ENCODE measurements at places on chromosomes 6 and 20.

- DNase-seq = no peak
Measured at GRCh38 chr6:127328043-127328609, 15.3 kb downstream of the ECHDC1 start.

GRCh38 chr20:23111307-23111943, 25.3 kb upstream of the CD93 start:
- DNase-seq = no peak

DNA sequence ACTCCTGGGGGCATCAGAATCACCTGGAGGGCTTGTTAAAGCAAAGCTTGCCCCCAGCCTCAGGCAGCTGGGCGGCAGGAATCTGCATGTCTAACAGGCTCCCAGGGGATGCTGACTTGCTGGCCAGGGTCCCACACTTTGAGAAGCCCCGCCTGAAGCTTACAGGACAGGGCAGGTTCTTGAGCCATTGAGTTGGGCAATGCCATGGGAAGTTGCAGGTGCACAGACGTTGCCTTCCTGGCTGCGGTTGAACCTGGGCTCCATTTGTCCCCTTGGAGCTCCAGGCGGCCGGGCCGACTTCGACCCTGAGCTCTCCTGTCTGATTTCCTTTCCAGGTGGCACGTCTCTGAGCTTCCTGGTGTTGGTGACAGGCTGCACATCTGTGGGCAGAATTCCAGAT, 46.8 kb downstream of the SYNJ2 start:
- no peak for DNase-seq

DNA sequence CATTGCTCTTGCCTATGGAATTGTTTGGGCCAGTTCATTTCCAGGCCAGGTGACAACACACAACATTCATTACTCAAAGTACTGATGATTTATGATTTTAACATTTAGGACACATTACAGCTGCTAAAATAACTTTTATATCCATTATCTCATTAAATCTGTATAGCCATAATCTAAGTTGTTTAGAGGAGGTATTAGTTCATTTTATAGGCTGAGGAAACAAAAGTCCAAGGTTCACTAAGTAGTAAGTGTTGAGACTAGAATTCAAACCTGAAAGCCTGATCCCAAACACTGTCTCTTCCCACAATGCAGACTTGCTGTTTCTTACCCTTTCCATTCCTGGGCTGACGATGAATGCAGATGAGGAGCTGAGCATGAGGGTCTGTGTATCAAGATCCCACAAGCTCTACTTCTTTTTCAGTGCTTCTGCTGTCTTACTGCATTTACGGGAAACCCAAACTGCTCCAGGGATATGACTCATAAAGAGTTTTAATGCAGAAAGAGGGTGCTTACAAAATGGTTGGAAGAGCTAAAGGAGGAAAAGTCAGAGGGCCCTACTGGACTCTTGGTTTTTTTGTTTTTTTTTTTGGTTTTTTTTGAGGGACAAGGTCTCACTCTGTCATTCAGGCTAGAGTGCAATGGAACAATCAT, 17.9 kb downstream of the TENT5A start:
- no peak for DNase-seq

GRCh38 chr6:40822619-40823018, 216.4 kb downstream of the UNC5CL start:
- DNase-seq = no peak

- DNase-seq = no peak
Measured at GRCh38 chr20:52226370-52226769, 34.8 kb upstream of the ZFP64 start.

GRCh38 chr6:168109171-168109570, 30.2 kb upstream of the FRMD1 start:
- DNase-seq = no peak

GRCh38 chr6:14881398-14881797, 364.5 kb upstream of the JARID2 start:
- no peak for DNase-seq

DNA sequence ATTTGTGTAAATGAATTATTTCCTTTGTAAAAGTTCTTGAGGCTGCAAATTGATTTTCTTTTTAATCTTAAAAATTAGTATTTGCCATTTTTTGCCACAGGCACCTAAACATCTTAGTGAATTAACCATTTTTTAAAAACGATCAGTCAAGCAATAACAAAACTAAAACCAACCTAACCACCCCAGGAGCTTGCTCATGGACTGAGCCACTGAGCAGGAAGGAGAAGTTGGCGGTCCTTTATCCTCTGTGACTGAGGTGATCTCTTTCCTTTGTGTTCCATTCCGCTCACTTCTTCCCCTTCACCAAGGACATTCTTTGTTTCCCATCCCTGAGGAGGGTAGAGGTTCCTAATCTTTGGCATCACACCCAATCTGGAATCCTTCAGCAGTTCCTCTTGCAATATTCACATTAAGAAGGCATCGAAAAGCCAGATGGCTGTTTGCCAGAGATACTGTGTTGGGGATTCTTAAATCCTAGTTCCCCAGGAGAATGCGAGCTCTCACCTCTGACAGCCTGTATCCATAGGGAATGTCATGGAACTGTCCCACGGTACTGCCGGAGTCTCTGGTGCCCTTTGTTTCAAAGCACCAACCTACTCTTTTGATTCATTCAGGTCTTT, 30.5 kb downstream of the RPRD1B start:
- no peak for DNase-seq

DNA sequence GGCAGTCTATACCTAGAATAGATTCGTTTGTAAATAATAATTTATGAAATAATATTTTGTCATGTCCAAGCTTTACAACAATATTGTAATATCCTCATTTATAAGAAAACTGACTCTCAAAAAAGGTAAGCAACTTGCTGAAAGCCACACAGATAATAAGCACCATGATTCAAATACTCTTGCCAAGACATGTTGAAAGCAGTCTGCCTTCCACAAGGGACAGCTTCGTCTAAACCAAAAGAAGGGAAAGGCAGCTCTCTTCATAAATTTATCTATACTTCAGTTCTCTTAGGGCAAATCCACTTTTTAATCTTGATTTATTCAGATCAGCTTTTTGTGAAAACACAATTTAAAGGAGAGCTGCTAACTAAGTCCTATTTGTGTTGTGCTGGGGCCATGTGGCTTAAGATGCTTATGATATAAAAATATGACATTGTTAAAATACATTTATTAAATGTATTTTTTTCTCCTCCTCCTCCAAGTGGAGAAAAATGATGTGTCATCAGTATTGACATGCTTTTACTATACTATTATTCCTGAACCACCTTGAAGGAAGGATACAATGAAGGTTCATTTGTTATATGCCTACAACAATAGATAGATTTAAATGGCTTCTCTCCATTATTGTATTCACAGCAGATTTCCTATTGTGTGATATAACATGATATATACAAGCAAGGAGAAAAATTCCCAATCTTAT, 737.0 kb downstream of the HDGFL1 start:
- no peak for DNase-seq

- no peak for DNase-seq
Measured at GRCh38 chr20:46913329-46914044, 18.8 kb downstream of the EYA2 start.

GRCh38 chr6:138600726-138601125, 101.4 kb upstream of the NHSL1 start:
- no peak for DNase-seq

Data from GM12878 (cell line).